Activated CD4-positive, alpha-beta T cell treated with anti-CD3 and anti-CD28 coated beads, Interleukin-2, Interleukin-6, amounts not matched to agents 100 ng/mL and 50 ng/mL, durations not matched to agents 16 hours and 8 hours (primary cell): ENCODE measurements at places on chromosomes 2 and 18.

DNA sequence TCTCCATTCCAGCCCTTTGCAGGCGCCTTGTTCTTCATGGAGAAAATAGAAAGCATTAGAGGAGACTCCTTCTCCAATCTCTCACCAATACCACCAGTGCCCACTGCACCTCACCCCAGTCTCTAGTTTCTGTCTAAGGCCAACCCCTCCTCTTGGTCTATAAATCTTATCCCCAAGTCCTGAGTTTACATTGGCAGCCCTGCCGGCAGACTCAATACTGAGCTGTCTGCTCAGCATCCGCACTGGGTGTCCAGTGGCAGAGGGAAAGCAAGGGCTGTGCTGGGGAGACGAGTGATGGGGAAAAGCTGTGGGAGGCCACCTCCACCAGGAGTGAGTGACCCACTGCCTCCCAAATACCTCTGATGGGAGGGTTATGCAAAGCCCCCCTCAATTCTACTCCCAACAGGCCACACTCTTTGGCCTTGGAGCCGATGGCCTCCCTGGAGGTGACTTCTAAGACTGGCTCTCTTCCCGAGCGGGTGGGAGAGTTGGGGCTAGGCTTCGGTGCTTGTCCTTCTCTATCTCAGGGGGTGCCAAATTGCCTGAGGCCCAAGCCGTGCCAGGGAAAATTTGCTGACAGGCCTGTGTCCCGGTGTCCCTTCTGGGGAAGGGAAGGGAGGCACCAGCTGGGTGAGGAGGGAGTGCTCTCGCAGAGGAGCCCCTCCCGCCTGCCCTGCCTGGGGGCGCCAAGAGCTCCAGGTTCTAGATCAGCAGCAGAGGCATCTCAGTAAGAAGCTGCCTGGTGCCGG lies 165.2 kb upstream of the MSH6 start:
- no peak for DNase-seq

DNA sequence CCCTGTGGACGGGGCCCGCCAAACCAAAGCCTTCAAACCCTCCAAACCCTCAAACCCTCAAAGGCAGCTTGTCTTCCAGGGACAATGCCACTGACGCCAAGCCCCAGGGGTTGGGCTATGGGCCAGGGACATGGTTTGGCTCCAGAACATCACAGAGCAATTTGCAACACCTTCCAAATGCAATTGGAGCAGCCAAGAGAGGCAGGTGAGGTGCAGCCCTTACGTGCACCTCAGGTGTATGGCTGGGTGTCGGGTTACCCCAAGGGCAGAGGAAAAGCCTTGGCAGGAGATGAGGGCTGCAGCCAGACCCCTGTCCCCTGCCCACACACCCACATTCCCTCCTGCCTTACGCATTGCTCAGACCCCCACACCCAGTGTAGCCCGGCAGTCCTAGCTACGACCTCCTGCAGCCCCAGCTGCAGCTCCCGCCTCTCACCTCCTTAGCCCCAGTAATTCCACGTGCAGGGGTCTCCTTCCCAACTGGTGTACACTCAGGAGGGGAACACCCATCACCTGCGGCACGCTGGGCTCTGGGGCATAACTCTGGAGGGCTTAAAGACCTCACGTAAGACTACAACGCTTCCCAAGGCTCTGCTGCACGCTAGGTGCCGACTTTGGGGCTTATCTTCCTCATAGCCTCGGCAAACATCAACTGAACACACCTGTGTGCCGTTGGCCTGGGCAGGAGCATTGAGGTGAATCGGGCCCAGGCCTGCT lies 88.7 kb downstream of the TFCP2L1 start:
- no peak for DNase-seq

- peak; percentile 65 for DNase-seq
Observed at GRCh38 chr2:230575642-230576324, 136.9 kb upstream of the CAB39 start.

DNA sequence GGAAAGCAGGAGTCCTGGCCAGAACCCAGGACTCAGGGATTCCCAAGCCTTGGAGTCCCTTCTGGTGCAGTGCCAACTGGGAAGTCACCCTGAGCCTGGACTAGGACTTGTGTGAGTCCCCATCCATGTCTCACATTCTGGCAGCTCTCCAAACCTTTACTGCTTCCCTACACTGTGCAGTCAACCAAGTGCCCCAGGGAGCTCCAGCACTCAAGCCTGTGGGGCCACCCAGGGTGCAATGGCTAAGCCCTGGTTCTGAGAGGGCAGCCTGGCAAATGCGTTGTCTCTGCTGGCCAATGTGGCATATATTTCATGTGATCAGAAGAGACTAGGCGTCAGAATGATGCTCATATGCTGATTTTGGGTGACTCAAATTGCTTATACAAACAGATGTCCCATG lies 223.4 kb downstream of the SP3 start:
- no peak for DNase-seq

DNA sequence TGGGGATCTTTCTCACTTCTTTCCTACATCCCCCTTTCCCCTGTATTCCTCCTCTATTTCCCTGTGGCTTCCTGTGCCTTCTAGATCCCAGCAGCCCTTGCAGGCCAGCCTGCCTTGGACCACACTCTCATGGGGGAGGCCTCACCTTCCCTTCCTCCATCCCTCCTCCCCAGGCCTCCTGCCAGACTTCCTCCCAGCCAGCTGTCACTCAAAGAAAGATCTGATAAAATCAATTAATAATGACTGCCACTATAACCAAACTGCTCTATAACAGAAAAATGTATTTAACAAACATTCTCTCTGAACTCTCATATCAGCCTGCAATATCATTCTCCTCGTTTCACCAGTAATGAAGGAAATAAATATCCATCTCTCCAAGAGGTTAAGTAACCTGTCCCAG lies 144.9 kb upstream of the SIX2 start:
- no peak for DNase-seq

DNA sequence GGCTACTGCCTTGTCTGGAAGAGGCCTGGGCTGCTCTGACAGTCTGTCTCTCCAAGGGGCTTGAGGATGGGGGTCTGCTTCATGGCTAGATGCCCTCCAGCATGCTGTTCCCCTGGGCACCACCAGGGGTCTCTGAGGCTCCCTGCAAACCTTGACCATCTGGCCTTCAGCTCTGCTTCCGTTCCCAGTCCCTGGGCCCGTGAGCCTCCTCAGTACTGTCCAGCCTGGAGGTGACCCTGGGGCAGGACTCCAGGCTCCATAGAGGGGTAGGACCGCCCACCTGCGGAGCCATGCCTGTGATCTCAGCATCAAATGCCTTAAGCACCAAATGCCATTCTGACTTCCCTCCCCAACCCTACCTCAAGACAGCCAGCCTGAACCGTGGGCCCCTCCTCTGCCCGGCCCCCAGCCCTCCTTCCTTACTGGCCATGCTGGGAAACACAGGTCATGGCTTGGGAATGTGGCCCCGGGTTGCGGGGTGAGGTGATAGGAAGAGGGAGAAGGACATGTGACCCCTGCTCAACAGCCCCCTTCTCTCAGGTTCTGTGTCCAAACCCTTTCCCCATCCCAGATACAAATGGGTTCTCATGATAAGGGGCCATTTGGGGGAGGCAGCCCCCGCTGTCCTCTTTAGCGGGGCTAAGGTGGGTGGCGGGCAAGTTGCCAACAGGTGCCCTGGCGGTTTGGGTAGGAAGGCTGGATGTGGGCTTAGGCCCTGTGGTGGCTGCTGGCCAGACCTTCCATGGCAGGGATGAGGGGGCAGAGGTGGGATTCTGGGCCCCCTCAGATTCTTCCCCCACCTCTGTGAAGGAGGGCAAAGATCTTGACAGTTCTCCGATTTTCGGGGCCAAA lies 25.0 kb downstream of the SPEG start:
- peak; percentile 50 for DNase-seq

- peak; percentile 6 for DNase-seq
Observed at GRCh38 chr2:241035818-241036396, 37.5 kb downstream of the SNED1 start.

GRCh38 chr2:196759378-196759706 lies 40.1 kb downstream of the GTF3C3 start:
- DNase-seq, result no peak

GRCh38 chr2:181073896-181074295 lies 93.5 kb downstream of the UBE2E3 start:
- no peak for DNase-seq

DNA sequence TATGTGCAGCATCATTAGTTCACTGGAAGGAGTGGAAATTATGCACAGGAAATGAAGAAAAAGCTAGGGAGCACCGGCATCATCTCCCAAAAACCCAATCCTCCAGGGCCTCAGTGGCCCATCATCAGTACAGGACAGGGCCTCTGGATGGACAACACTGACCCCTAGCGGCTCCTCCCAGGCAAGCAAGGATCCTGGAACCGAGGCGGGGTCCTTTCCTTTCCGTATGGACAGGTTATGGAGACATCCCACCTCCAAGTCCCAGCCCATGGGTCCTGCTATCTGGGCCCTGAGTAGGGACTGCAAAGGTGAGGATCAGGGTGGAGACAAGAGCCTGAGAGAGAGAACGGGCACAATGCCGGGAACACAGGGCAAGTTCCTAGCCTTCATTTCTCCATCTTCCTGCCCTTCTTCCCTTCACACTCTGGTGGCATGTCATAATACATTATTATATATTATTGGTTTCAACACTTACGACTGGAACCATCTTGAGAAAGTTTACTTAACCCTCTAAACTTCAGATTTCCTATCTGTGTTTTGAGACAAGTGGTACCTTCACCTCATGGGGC lies 68.2 kb downstream of the ZNF516 start:
- DNase-seq, result peak; percentile 30

DNA sequence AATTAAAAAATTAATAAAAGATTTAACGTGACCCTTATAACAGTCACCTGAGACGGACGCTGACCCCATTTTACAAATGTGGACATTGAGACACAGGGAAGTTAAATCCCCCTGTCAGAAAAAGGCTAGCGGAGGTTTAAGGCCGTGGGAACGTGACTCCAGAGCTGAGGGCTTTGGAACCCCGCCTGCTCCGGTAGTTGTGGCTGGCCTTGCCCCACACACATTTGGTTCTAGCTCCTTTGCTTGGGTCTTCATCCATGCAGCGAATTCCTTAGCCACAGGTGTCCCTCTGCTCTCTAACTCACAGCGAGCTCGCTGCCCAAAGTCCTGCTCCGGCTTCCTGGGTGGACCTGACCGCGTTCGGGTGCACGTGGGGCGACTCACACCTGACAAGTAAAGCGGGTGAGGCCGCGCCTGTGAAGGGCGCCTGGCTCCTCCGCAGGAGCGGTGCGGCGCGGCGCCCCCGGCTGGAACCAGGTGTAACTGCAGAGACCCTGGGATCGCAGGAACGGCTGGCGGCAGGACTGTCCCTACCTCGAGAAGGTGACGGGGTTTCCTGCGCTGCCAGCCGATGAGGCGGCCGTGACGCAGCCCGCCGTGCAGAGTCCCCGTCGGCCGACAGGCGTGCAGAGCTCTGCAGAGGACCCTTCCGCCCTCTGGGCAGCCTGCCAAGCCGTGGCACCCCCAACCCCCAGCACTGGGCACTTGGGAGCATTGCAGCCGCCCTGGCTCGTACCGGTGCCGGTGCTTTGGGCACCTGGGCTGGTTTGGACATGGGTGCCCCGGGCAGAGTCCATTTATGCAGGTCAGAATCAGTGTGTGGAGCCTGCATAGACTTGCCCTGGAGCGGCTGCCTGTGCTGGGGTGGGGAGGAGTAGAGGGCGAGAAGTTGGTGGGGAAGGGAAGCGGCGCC lies 2.4 kb upstream of the PROC start:
- DNase-seq, result peak; percentile 84

DNA sequence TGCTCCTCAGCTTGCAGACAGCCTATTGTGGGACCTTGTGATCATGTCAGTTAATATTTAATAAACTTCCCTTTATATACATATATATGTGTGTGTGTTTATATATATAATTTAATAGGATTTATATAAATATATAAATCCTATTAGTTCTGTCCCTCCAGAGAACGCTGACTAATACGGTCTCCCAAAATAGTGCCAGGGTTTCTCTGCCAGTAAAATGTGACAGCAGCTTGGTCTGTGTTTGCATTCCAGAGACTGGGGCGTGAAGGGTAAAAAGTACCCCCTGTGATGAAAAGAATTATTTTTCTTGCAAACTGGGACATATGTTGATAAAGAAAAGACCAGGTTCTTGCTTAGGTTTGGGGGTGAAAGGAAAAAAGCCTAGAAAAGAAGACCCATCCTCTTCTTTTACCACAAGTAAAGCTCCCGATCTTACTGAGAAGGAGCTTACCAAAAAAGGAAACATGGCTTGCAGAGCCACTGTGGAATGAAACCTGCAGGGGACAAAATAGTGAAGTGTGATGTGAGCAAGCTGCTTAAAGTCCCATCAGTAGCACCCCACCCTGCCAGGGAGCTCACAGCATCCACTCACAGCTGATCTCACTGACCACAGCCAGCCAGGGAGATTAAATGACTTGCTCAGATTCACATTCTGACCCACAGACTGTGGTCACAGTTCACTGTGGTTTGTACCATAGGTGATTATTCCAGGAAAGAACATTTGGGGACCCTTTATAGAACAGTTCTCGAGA lies 110.9 kb upstream of the RMP24 start:
- no peak for DNase-seq

GRCh38 chr2:23756593-23757292 lies 170.2 kb downstream of the ATAD2B start:
- DNase-seq, result no peak

- no peak for DNase-seq
Observed at GRCh38 chr2:239138610-239139009, 262.2 kb downstream of the HDAC4 start.

- no peak for DNase-seq
Observed at GRCh38 chr2:110167326-110168000, 37.4 kb downstream of the NPHP1 start.

DNA sequence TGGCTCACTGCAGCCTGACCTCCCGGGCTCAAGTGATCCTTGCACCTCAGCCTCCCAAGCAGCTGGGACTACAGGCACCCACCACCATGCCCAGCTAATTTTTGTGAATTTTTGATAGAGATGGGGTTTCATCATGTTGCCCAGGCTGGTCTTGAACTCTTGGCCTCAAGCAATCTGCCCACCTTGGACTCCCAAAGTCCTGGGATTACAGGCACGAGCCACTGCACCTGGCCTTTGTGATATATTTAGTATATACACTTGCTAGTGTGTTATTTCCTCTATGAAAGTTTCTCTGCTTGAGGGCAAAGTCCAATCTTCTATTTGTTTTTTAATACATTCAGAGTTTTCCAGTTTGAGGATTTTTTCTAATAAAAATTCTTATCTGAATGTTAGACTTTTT lies 119.3 kb downstream of the GALNT3 start:
- DNase-seq, result no peak

DNA sequence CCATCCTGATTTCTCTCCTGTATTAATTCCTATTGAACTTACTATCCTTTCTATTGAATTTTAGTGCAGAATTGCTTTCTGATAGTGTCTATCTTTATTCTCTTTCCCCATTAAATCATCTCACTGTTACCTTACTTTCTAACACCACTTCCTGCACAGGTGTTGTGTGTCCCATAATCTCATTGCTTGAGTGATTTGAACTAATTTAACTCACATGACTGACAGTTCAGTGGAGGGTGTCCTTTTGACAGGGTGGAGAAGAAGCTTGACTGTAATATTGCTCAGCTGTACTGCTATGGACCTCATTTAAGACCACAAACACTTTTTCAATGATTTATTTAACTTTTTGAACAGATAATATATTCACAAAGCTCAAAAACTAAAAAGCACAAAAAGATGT lies 211.8 kb downstream of the NRXN1 start:
- DNase-seq, result no peak
